Amniotic stem cell (primary cell): ENCODE measurements at places on chromosomes 7 and 10.

DNA sequence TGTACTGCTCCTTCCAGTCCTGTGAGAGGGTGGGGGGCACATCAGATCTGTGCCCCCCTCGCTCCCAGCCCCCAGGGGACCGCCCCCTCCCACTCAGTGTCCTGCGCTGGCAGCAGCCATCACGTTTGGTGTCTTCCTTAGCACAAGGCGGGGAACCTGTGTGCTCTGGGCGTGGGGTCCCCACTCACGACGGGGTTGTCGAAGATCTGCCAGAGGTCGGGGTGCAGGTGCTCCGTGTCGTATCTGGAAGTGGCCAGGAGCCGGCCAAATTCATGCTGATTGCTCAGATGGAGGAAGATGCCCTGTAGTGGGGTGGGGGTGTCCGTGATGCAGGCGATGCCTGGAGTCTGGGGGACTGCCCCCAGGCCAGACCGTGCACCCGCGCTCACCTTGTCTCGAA lies 7.2 kb downstream of the PLOD3 start:
- no peak for DNase-seq

- no peak for DNase-seq
Measured at GRCh38 chr10:116470071-116470470, 42.4 kb downstream of the PNLIPRP3 start.

DNA sequence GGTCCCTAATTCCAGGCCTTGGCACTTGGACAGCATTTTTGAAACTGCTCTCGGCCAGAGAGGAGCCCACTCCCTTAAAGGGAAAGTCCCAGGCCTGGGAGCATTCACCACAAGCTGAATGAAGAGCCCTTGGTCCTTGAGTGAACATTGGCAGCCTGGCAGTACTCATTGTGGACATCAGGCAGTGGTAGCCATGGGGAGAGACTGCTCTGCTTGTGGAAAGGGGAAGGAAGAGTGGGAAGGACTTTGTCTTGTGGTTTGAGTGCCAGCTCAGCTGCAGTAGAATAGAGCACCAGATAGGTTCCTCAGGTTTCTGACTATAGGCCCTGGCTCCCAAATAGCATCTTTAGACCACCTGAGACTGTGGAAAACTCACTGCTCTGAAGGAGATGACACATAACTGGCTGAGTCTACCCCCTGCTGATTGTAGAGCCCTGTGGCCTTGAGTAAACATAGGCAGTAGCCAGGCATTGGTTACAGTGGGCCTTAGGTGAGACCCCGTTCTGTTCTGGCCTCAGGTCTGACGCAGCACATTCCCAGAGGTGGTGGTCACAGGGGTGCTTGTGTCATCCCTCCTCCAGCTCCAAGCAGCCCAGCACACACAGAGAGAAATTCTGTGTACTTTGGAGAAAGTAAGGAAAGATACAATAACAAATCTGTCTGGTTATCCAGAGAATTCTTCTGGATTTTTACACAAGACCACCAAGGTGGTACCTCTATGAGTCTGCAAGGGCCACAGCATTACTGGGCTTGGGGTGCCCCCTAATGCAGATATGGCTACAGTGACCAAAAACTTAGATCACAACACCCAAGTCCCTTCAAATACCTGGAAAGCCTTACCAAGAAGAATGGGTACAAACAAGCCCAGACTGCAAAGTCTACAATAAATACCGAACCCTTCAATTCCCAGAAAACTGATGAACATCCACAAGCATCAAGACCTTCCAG lies 153.8 kb downstream of the GNAI1 start:
- DNase-seq = no peak

DNA sequence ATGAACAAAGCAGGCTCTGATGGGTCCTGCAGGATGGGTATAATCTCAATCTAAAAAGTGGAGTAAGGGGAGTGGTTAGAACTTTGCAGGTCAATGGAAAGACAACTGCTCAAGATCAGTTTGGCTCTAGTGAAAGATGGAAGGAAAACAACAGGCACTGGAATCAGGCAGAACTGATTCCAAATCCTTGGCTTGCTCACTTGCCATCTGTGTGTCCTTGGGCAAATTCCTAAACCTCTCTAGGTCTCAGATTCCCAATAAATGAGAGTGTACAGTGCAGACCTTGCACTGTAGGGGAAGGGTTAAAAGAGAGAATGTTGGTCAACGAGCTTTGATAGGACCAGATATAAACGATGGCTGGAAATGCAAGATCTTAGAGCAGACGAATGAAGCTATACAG lies 186.1 kb upstream of the AOAH start:
- no peak for DNase-seq

DNA sequence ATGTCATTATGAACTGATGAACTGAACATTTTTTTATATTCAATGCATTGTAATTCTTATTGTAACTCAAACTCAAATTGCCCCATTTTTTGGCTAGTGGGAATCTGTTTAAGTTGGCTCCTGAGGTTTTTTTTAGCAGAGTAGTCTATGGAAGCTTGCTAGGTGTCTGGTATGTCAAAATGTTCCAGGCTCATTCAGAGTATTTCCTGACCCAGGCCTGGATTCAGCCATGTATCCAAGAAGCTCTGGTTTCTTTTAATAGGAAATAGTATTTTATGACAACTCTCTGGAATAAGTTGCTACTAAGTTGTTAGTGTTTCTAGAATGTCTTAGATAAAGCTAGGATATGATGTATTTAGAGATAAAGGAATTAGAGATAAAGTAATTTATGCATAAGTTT lies 288.0 kb downstream of the ARL4A start:
- no peak for DNase-seq

GRCh38 chr10:77392851-77393250 lies 244.8 kb downstream of the KCNMA1 start:
- peak; percentile 98 for DNase-seq

DNA sequence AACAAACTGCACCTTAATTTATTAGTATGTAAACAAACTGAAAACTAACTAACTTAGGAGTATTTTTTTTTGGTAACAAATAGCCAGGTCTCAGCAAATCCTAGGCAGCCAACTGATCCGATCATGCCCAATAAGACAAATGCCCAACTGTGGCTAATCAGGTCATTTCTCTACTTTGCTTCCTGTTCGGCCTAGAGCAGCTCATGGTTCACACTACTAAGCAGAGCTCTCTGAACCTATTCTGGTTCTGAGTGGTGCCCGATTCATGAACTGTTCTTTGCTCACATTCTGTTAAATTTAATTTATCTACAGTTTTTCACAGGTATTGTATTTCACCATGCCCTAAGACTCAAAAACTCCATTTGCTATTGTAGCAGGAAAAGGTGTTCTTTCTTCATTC lies 55.1 kb downstream of the CCDC3 start:
- DNase-seq = no peak

GRCh38 chr7:140773104-140773503 lies 76.6 kb downstream of the NDUFB2 start:
- DNase-seq = no peak

GRCh38 chr10:59655309-59655708 lies 54.3 kb downstream of the SLC16A9 start:
- no peak for DNase-seq

DNA sequence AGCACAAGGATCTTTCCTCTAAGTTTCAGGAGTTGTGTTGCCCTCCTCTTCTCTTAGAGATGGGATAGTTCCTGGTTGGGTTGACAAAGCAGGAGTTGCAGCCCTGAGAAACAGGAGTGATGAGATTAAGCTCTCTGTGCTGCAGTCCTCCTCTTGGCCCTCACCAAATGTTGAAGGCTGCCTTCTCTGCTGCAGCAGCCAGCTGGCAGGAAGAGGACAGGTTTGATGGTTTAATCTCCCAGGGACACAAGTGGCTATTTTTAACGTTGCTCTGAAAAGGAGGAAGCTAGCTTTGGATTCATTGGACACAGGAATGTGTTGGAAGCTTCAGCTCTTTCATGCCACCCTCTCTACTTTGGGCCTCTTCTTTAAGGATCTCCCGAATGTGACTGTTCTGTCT lies 9.4 kb downstream of the STRIP2 start:
- no peak for DNase-seq

DNA sequence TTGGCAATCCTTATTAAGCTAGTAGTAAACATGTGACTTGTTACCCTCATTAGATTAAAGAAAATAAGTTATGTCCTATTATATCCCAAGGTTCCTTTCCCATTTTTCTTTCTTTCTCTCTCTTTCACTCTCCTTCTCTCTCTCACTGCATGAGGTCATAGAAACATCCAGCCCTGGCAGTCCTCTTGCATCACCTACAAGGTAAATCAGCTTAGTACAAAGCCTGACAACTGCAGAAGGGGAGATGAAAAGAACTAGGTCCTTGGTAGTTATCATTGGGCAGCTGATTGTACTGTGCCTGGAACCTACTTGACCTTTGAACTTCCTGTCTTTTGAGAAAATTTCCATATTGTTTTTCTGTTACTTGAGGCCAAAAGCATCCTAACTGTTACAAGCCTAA lies 307.9 kb upstream of the SP8 start:
- DNase-seq = no peak

GRCh38 chr7:128939075-128939860 lies 1.5 kb downstream of the IRF5 start:
- DNase-seq = no peak

- no peak for DNase-seq
Measured at GRCh38 chr7:31767686-31768358, 80.8 kb downstream of the PPP1R17 start.

DNA sequence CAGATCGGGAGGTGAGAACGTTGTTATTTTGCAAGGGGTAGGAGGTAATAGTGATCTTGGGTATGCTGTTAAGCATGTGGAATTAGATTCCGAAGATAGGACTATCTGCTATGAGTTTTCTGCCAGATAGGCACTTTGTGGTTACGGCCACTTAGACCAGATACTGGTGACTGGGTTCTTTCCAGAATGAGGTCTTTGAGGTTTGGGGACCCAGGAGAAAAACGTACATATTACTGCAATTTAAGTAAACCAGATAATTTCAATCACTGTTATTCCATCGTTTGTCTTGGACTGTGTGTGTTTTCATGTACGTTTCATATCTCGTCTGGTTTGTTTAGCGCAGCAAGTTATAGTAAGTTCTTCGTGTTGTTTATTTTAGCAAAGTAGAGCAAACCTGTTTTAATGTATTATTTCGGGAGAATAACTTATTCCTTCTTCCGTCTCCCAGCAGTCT lies 312 bp downstream of the ARL4A start:
- DNase-seq = no peak

DNA sequence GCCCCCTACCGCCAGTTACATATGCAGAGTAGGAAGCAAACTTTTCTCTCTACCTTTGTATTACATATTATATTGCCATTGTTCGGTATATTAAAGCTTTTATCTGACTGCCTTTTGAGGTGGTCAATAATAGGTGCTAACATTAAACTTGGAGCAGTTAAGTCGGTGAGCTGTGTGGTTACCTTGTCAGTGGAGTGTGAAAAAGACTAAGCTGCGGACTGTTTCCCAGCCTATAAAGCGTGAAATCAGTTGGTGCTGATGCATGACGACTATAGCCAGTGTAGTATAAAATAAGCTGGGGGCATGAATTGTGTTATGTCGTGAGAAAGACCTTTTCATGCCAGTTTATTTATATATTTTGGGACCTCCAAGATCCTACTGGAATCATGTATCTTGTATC lies 33.7 kb downstream of the R3HCC1L start:
- no peak for DNase-seq

DNA sequence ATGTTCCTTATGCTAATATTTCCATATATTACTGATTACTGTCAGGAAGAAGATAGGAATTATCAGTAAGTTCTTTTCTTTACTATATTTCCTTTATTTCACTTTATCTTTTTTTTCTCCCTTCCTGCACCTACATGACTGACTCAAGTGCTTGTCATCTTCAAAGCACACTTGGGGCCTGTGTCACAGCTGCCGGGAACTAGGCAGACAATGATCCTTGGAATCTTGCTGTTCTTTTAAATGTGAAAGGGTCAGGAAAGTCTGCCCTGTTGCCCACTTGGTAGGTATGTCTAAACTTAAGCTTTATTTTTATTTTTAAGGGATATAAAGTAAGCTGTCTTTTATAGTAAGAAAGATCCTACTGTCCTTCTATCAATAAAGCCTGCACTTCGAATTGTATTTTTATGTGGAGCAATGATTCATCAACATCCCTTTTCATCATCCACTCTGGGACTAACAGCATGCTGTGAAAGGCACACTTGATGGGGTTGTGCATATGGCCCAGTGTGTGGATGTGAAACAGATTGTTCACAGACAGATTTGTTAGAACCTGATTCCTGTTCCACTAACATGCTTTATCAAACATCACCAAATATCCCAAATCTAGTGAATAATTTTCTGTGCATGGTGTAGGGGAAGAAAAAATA lies 556.9 kb downstream of the DNAJB9 start:
- DNase-seq = no peak

GRCh38 chr7:81816312-81816711 lies 46.5 kb upstream of the HGF start:
- no peak for DNase-seq

DNA sequence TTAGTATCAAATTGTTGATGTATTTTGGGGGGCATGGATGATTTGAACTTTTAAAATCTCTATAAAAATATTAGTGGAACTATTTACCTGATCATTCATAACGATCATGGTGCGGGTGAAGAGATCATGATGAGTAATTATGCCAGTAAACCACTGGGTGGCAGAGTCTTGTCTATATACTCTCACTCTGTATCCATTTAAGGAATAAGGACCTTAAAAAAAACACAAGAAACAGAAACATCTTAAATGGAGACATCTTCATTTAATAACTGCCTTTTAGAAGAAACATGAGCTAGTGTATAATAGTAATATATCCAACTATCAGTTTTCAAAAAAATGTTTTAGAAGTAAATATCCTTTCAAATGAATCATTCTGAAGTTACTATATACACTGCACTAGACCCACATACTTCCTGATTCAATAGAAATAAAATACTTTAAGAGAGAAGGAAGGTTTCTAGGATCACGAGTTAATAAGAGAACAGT lies 84.0 kb downstream of the NRBF2 start:
- peak; percentile 41 for DNase-seq

DNA sequence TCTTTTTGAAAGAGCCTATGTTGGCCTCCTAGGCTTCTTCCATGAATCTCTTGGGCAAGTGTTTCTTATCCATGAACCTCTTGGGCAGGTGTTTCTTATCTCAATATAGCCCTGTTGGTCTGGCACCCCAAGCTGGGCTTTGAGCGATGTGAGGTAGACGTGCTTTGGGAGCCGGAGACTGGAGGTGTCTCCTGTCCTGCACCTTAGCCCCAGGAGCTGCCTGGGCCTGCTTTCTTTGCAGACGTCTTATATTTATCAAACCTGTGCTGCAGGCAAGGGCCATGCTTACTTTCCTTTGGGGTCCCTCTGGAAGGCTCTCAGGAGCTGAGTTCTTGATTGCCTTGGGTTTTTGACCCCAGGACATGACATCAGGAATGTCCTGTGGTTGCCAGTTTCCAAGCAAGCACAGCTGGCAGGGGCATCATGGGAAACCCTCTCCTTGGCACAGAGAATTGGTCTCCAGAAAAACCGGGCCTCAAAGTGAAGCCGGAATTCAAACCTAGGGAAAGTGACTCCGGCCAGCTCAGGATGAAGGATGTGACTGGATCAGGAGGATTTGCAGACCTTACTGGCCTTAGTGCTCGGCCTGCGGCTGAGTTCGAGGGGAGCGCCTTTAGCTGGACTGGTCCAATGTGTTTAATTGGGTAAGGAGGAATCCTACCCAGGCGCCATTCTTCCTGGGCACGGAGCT lies 2.8 kb downstream of the JAKMIP3 start:
- no peak for DNase-seq

- no peak for DNase-seq
Measured at GRCh38 chr7:37330775-37331174, 117.9 kb downstream of the ELMO1 start.
